ENCODE measurements at places on chromosomes 1 and 21. TPM values are rescaled to one million over a fixed set of nuclear protein-coding genes. Genes with fewer than 3 reads are reported as not detected.

DNA sequence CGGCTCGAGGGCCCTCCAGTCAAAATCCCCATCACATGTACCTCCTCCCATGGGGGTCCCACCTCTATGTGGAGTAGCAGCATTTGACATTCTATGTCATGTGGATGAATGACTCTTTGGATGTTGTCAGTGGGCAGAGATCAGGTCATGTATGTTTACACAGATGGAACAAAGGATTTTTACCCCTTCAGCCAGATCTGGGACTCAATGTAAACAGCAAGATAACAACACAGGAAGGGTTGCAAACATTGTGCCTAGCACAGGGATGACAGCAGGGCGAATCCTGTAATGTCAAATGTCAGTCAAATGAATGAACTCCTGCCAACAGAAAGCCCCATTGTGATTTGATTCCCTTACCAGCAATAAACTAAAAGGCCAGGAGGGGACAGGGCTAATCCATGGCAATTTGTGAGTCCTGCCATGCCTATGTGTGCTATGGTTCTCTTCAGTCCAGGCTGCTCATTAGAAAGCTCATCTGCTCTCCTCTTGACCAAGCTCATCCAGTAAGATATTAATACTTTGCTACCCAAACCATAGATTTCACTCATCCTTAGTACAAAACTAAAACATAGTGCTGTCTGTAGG is 60.3 kb downstream of the PGBD5 start:
- H3K27ac ChIP-seq: no peak overlapping the region
- H3K4me3 ChIP-seq: no peak overlapping the region
- no peaks in the 10 kb centered on the region for H3K4me1 ChIP-seq
- no peak for DNase-seq
- H3K36me3 ChIP-seq: peaks cover 23% of the 10 kb centered on the region

The MPZ gene
- total RNA-seq: 1,019 TPM

DNA sequence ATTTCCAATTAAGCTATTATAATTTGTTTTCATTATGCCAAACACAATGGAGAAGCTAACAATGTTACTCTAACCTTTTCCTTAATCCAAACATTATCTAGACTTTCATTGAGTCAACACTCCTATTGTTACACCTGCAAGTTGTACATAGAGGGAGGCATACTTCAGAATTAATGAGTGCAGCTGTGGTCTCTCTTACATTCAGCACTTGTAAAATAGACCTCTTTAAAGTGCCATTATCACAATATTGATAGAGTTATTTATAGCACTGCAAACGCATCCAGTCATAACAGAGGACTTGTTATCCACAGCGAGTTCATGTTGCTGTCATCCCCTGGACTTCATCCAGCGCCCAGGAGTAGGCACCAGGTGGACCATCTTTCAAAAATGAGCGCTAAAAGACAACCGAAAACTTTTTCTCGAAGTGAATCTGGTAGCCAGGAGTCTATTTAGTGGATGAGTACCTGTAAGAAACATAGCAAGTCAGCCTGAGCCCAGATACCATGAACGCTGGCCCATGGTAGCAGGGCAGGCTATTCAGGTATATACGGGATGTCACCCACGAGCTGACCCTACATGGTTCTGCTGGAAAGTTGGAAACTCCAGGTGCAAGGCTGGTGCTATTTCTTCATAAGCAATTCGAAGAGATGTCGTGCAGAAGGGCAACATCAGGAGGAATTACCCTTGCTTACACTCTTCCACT is 70.6 kb upstream of the NFIA start:
- no peaks in the 10 kb centered on the region for H3K36me3 ChIP-seq
- H3K27me3 ChIP-seq: no peaks in the 10 kb centered on the region
- peaks cover 3% of the 10 kb centered on the region for H3K4me1 ChIP-seq
- H3K27ac ChIP-seq: no peak overlapping the region
- no peak overlapping the region for H3K4me3 ChIP-seq
- DNase-seq: peak; percentile 43

GRCh38 chr1:77874804-77875445 is 13.5 kb upstream of the NEXN start:
- no peak overlapping the region for H3K4me3 ChIP-seq
- DNase-seq: no peak
- H3K27ac ChIP-seq: no peak overlapping the region
- H3K36me3 ChIP-seq: peaks cover 5% of the 10 kb centered on the region
- H3K27me3 ChIP-seq: no peaks in the 10 kb centered on the region

DNA sequence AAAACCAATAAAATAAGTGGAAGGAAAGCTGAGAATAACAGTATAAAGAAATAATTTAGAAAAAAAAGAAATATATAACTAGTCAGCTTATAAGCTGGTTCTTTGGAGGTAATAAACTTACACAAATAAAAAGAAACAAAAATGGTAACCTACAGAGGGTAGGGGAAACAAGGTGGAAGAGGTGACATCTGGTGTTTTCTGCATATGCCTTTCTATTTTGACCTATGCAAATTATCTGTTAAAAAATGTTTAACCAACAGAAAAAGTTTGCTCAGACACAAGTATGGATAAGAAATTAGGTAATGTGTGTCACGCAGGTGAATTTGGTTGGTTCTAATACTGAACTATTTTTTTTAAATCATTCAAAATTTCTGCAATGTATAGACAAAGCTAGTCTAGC is 53.6 kb upstream of the DMRTA2 start:
- H3K36me3 ChIP-seq: peaks cover 5% of the 10 kb centered on the region
- H3K4me3 ChIP-seq: no peak overlapping the region
- H3K27me3 ChIP-seq: no peaks in the 10 kb centered on the region
- H3K27ac ChIP-seq: no peak overlapping the region
- no peak for DNase-seq

The CHI3L2 gene
- 0.89 TPM for total RNA-seq

The AMIGO1 gene
- total RNA-seq: 12.6 TPM

- H3K4me3 ChIP-seq: no peak overlapping the region
- no peak overlapping the region for H3K27ac ChIP-seq
- H3K4me1 ChIP-seq: no peaks in the 10 kb centered on the region
- no peak for DNase-seq
- no peaks in the 10 kb centered on the region for H3K27me3 ChIP-seq
- no peaks in the 10 kb centered on the region for H3K36me3 ChIP-seq
These were observed 494.3 kb downstream of the BRINP3 start for GRCh38 chr1:189983166-189983890.

- H3K4me1 ChIP-seq: peaks cover 25% of the 10 kb centered on the region
- H3K27me3 ChIP-seq: no peaks in the 10 kb centered on the region
- no peak overlapping the region for H3K4me3 ChIP-seq
These were observed 60.3 kb downstream of the STUM start for GRCh38 chr1:226608699-226609505.

GRCh38 chr1:65224681-65225091 is 76.7 kb downstream of the AK4 start:
- H3K36me3 ChIP-seq: no peaks in the 10 kb centered on the region
- DNase-seq: no peak
- no peak overlapping the region for H3K4me3 ChIP-seq
- no peak overlapping the region for H3K27ac ChIP-seq

The CRABP2 gene
- total RNA-seq: 482 TPM

DNA sequence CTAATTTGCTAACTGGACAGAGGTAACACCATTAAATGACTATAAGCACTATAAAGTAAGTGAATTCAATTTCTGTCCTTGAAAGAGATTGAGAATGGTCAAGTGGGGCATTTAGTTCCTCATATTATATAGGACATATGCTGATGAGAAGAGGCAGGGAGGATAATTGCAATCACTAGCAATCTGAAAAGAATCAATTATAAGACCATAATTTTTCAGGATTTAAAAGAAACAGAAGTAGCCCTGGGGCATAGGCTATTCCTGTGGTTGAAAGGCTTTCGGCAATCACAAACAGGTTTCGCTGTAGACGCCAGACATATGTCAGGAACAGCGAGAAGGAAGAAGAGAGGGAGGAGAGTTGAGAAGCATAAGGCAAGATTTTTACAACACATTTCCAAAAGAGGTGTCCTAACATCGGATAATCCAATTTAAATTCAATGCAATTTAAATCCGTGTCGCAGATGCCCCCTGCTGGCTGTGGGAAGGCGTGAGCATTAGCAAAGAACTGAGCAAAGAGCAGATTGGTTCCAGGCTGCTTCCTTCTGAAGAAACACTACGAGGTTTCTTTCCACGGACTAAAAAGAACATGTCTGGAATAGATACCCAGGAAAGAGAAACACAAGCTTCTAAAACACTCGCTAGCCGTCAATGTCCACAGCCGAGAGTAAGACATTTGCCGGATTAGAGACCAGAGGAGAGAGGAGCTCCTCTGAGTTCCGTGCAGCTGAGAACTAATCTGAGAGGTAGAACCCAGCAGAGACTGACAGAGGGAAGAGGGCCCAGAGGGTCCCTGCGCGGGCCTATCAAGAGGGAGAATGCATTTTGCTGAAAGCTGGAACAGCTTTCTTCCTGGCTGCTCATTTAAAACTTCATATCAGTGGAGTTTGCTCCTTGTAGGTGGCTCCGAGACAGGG is 27.9 kb downstream of the RGS5 start:
- no peaks in the 10 kb centered on the region for H3K27me3 ChIP-seq
- H3K4me3 ChIP-seq: no peak overlapping the region
- peak; percentile 52 for DNase-seq
- H3K36me3 ChIP-seq: no peaks in the 10 kb centered on the region

- H3K27me3 ChIP-seq: no peaks in the 10 kb centered on the region
- H3K4me3 ChIP-seq: no peak overlapping the region
- no peaks in the 10 kb centered on the region for H3K4me1 ChIP-seq
- no peak for DNase-seq
- no peak overlapping the region for H3K27ac ChIP-seq
These were observed 51.9 kb upstream of the PRRC2C start for GRCh38 chr1:171433451-171433850.

The RGL1 gene
- 50.7 TPM for total RNA-seq

- H3K4me3 ChIP-seq: peak overlapping the region; percentile 99
- DNase-seq: no peak
- no peaks in the 10 kb centered on the region for H3K27me3 ChIP-seq
These were observed 707 bp downstream of the PRCC start for GRCh38 chr1:156767879-156768604.

The APOBEC4 gene
- total RNA-seq: not detected

DNA sequence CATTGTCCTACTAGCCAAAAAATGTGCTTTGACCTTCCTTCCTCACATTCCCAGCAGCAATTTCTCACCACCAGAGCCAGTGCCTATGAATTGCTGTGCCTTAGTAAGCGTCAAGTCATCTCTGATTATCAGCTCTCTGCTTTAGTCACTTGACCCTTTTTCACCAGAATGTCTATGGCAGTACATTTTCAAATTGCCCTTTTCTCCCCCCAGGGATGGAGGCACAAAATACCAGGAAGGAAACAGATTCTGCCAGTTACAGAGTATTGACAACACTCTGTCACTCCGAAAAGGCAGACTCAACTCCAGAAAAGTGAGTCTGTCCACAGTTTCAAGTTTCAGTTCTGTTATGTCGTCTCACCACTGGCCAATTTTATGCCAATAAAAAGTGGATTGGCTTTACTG is 167.4 kb downstream of the TNFSF18 start:
- no peak overlapping the region for H3K27ac ChIP-seq
- H3K4me3 ChIP-seq: no peak overlapping the region
- H3K4me1 ChIP-seq: no peaks in the 10 kb centered on the region
- no peaks in the 10 kb centered on the region for H3K36me3 ChIP-seq
- H3K27me3 ChIP-seq: no peaks in the 10 kb centered on the region
- no peak for DNase-seq

Measured in spinal cord (tissue), 10 donors.